Activated effector memory CD4-positive, alpha-beta T cell treated with Interleukin-2 at 50 U/mL for 16 hours (primary cell): ENCODE measurements at places on chromosomes 3 and 15.

DNA sequence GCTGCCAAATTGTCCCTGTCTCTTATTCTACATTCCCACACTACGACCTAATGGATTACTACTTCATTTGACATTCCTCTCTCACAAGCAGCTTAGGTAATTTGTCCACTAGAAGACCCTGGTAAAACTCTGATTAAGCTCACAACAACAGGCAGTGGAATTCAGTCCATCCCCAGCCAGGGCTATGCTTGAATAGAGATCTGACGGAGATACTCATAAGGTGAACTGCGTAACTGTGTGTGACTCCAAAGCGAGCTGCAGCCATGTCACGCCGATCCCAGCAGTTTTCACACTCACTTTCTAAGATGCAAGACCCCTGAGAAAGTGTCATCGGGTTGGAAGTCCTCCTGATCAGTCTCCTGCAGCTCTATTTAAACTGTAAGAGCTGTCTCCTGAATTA, 25.7 kb upstream of the ROBO2 start:
- DNase-seq = no peak

DNA sequence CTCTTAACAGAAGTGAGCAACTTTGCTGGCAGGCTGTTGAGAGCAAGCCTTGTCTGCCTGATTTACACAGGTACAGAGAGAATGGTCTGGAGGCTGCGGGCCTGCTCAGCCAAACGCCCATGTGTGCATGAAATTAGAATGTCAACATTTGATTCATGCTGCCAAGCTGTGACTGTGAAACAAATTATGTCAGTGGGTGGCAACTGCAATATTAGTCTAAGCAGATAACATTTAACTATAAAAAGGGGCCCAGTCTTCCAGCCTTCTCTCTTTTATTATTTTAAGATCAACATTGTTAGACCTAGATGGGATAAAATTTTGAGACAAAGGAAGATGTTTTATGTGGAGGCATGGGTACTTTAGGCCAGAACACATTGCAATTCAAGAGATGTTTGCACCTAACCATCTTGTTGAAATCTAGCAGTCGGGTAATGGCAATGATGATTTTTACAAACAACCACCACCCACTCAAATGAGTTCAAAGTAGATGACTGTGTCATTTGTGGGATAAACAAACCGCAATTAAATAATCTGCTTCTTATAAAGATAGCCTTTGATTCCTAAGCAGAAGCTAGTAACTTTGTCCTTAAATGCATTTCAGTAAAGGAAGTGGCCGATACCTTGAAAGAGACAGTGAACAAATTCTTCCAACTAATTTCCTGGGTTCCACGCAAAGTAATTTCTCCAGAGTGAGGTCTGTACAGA, 70.2 kb downstream of the FOXB1 start:
- no peak for DNase-seq

DNA sequence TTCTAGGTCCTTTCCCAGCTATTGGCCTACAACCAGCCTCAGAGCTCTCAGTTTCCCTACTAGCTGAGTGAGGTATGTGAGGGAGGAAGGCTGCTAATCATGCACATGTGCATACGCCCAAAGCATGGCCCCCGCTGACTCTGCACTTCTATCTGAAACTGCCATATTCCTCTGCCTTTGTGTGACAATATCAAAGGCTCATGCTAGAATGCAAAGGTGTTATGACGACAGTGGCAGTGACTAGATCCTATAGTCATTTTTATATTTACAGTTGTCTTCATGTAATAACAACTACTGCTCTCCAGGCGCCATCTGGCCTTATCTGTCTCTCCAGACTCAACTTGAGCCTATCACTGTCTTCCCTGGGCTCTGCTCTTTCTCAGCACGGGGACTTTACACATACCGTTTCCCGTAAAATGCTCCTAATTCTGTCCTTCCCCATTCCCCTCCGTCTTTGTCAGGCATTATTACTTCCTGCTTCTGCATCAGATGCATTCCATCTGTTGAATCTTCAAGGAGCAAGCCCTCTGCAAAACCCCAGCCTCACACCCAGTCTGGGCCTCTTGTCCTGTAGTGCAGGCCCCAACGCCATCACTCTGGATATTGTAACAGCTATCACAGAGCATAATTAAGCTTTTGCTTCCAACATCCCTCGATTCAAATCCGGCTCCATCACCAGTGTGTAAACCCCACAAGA, 102.5 kb downstream of the PDCD6IP start:
- no peak for DNase-seq

- no peak for DNase-seq
Observed at GRCh38 chr15:34987609-34988026, 469 bp downstream of the ZNF770 start.

GRCh38 chr3:74139648-74140047, 474.8 kb downstream of the CNTN3 start:
- no peak for DNase-seq

DNA sequence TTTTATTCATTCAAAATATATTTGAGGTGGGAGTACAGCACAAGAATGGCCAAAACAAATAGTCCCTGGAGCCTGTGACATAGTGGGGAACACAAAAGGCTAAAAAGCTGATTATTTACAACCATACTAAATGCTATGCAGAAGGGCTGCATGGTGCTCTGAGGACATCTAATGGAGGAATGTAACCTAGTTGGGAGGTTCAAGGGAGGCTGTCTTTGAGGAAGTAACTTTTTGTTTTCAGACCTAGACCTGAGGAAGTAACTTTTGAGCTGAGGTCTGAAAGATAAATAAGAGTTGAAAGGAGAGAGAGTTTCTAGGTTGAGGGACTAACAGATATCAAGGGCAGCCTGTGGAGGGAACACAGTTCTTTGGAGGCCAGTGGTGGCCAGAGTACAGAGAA, 34.8 kb upstream of the RASA2 start:
- no peak for DNase-seq

DNA sequence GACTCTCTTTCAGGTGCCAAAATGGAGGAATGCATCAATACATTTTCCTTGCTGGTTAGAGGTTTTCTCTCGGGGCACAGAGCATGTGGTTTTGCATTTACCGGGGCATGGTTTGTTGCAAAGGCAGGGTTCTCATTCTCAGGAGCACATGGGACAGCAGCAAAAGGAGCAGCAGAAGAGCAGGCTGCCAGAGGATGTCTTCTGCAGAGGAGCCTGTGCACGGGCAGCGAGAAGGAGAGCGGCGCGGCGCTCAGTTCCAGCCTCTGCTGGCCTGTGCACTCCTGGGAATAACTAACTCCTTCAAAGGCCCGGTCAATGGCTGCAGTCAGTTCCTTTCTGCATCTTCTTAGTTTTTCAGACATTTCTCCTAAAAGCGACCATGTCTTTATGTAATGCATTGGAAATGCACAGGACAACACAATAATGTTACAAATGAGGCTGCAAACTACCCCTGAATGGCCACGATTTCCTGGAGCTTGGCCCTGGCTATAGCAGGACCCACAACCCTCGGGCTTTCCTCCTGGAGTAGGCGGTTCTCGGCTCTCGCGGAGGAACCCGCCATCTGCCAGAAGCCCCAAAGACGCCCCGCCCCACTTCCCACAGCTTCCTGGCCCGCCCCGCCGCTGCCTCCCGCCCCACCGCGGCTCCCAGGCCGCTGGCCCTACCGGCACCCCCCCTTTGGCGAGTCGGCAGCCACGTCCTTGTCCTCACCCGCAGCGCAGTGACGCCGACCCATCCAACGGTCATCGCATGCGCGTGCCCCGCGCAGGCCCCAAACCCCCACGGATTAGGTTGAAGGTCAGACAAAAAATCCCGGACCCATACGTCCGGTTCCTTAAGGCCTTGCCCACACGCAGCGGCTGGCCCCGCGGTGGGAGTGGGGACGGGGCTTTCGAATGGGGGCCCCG, at the start of gene C3orf62:
C3orf62 (minus strand) TSS at position 758 of the 908 bp plus-strand sequence; CDS start at position 398, 360 bp downstream.
- DNase-seq = peak; percentile 66

- DNase-seq = no peak
Observed at GRCh38 chr3:42214565-42215283, 51.3 kb downstream of the CCK start.

- no peak for DNase-seq
Observed at GRCh38 chr15:84785053-84785452, 32.1 kb upstream of the ALPK3 start.

DNA sequence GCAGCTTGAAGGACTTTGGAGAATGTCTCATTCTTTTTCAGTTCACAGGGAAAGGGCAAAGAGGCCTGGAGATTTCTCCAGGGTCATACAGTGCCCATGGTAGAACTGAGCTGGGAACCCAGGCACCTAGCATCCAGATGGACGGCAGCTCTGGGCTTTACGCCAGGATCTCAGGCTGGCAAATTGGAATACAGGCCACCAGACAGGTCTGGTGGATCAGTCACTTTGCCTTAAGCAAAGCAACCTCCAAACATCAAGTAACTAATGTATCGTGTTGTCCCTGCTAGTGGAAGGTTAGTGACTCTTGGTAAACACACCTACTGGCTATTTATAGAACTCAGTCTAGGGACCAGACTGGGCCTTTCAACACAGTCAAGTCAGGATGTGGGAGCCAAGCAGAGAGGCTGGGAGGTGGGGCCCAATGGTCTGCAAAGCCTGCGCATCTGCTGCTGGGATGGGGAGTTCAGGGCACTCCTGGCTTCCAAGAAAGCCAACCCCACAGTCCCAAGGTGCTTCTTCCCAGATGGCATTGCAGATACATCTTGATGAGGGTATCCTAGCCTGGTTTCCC, 30.2 kb downstream of the RPLP1 start:
- no peak for DNase-seq

DNA sequence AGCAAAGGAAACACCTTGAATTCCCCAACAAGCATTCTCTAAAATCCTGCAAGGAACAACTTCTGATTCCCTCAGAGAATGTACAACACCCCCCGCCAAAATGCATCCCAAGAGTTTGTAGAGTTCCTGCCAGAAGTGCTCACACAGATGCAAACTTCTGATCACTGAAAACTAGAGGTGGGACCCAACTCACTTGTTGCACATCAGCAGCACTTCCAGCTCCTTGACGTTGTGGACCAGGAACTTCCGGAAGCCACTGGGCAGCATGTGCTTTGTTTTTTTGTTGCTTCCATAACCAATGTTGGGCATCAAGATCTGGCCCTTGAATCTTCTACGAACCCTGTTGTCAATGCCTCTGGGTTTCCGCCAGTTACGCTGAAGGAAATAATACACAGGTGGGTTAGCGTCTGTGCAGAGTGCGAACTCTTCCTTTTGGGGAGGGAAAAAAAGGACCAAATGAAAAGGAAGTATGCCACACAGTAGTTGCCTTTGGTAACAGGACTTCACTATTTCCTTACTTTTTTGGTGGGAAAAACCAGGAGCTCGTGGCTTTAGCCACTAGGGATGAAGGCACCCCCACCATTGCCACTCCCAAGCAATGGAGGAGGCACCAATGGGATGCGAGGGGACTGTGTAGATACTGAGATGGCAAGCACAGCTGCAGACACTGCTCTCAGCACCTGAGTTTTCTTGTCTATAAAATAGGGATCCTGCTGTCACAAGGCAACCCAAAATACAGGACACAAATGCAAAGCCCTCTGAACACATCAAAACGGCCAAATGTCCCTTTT, 2.0 kb downstream of the RPL32 start:
- DNase-seq = no peak

GRCh38 chr3:12954891-12955650, 113.7 kb upstream of the RPL32 start:
- no peak for DNase-seq

DNA sequence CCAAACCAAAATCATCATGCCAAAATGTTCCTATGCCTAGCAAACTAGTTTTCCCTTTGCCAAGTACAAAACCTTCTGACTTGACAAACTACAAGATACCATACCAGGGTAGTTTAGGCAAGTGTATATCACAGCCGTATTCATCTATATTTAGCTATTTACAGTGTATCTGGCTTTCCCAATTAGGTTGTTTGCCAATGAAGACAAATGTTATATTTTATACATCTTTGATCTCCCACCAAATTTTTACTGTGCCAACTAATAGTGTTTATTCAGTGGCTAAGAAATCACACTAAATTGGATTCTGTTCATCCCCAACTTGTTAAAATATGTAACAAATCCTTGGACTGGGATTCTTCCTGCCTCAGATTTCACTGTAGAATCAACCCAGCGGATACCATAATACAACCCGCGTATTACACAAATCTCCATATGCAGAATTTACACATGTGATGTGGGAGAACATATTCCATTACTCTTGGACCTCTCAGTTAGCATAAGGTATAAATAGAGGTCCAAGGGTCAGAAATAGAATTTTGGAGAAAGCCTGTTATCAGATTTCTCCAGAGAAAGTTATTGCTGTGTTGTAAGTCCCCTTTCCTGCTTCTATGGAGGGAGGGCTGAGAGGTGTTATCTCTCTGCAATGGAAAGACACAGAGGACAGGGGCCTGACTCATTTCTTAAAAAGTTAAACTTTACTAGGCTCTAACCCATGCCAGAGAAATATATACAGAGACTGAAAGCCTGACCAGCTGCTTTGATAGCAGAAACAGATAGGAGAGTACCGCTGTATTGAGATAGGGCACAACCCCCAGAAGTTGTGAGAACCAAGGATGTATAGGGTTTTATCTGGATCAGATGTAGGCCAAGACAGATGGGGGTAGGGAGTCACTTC, 467.0 kb downstream of the FGF12 start:
- DNase-seq = no peak

DNA sequence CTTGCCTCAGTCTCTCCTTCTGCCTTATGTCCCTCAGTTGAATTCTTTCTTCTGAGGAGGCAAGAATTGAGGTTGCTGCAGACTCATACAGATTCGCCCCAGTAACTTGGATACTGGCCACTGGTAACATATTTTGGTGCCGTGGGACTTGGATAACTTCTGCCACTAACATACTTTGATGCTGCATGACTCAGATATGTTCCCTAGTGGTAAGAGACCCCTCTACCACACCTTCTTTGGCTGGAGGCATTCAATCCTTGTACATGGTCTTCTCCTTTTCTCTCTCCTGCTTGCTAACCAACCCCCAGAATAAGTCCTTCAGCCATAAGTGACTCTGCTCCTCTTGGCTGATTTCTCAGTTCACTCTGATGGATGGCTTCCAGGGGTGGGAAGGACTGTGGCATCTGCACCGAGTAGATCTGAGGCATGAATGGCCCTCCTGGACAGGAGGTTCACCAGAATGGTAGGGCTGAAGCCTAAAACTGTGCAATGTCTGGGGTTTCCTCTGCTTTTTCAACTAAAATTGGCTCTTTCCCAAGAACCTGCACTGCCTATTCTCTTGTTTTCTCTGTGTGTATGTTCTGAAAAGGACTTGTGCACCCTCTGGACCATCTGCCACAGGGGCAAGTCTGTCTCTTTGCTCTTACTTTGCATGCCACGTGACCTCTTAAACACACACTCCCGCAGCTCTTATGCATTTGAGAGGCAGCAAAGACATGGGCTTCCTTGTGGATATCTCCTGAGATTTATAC, 55.5 kb upstream of the FSTL1 start:
- DNase-seq = no peak

GRCh38 chr3:177350121-177350520, 152.8 kb upstream of the TBL1XR1 start:
- DNase-seq = no peak

GRCh38 chr3:56879436-56880215, 77.9 kb upstream of the ARHGEF3 start:
- no peak for DNase-seq
